Stimulated activated CD4-positive, alpha-beta T cell treated with anti-CD3 and anti-CD28 coated beads, Interleukin-15, amount 100 ng/mL, for 1 hour (primary cell): ENCODE measurements at places on chromosomes 11 and 22.

GRCh38 chr22:36227396-36227795 is 11.9 kb downstream of the APOL2 start:
- DNase-seq = no peak

DNA sequence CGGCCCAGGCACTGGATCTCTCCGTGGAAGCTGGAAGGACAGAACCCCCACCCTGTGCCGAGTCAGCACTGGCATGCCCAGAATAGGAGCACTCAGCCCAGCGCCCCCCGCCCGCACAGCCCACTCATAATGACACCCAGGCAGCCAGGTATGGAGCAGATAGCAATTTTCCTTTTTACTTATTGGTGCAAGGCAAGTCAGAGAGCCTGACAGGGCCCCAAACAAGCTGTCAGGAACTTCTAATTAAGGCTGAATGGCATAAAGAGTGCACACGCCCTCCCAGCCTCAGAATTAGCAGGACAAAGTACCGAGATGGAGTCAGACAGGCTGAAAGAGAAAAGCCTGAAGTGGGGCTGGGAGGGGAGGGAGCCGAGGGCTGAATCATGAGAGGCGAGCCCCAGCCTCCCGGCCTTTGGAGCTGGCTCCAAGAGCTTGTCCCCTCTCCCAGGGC is 76.9 kb downstream of the DSCAML1 start:
- no peak for DNase-seq

DNA sequence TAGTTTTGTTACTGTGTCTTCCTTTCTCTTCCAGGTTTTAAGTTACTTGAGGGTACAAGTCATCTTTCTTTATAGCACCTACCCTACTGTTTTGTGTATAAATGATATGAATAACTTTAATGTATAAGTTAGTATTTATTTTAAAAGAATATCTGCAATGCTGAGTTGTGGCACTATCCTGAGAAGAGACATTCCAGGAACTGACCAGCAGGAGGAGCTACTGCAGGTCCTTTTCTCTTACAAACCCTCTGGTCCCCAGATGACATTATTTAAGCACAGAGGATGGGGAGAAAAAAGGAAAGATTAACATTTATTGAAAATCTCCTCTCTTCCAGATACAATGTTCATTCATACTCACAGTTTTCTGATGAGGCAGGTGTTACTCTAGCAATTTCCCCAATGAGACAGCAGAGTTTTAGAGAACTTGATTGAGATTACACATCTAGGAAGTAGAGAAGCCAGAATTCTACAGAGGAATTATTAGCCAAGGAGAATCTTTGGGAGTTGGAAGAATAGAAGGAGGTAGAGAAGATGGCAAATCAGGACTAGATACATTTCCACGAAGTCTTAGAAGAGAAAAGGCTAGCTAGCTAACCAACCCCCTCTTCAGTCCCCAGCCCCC is 541.2 kb upstream of the API5 start:
- DNase-seq = no peak

DNA sequence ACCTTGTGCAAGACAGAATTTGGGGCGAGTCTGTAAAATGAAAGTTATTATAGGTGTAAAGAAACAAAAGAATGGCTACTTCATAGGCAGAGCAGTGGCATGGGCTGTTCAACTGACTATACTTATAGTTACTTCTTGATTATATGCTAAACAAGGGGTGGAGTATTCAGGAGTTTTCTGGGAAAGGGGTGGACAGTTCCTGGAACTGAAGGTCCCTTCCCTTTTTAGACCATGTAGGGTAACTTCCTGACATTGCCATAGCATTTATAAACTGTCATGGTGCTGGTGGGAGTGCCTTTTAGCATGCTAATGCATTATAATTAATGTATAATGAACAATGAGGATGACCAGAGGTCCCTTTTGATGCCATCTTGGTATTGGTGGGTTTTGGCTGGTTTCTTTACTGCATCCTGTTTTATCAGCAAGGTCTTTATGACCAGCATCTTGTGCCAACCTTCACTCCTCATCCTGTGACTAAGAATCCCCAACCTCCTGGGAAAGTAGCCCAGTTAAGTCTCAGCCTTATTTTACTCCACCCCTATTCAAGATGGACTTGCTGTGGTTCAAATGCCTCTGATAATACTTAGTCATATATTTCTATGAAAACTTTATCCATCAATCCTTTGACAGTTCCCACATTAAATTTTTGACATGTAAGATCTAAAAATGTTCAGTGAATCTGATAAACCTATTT is 118.6 kb downstream of the ARHGAP42 start:
- DNase-seq = no peak

DNA sequence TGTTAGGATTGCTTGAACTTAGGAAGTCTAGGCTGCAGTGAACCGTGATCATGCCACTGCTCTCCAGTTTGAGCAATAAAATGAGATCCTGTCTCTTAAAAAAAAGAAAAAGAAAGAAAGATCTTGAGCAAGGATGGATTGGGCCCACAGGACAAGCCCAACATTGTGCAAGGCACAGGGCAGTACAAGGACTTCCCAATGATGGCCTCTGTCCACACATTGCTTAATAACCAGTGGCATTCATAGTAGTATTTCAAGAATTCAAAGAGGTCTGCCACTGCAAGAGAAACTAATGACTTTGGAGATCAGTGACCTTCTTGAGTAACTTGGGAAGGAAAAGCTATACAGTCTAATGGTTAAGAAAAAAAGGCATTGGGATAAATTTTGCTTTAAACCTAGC is 44.6 kb downstream of the SEZ6L start:
- DNase-seq = no peak

GRCh38 chr11:111632516-111633220 is 30.4 kb downstream of the SIK2 start:
- no peak for DNase-seq

GRCh38 chr11:44424841-44425240 is 114.9 kb upstream of the ALX4 start:
- DNase-seq = no peak

DNA sequence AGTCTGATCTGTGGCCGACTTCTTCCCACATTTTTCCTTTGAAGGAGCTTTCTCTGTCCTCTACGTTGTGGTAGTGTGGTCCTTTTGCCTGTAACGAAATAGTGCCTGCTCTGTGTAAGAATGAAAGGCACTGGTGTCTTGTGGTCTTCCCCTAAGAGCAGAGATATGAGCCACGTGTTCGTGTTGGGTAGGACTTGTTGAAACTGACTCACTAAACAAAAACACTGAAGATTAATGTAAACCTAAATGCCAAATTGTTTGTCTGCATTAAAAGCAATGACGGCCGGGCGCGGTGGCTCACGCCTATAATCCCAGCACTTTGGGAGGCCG is 10.1 kb upstream of the RPS3 start:
- DNase-seq = no peak

- DNase-seq = no peak
These were observed 7.0 kb downstream of the UCP3 start for GRCh38 chr11:74001822-74002286.

DNA sequence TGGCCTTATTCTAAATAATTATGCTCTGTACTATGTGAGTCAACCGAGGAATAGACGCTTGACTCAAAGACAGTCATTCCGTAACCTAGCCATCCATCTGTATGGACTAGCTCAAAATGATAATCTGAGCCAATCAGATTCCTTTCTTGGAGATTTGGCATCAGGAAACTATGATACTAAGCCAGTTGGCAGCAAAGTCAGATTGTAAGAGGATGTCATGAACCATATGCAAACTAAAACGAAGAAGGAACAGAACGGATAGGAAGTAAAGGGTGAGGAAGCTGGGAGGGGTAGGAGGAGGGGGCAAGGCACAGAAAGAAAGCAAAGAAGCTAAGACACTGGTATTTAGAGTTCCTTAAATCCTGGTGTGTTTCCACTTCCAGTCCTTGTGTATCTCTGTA is 10.7 kb upstream of the SESN3 start:
- no peak for DNase-seq

DNA sequence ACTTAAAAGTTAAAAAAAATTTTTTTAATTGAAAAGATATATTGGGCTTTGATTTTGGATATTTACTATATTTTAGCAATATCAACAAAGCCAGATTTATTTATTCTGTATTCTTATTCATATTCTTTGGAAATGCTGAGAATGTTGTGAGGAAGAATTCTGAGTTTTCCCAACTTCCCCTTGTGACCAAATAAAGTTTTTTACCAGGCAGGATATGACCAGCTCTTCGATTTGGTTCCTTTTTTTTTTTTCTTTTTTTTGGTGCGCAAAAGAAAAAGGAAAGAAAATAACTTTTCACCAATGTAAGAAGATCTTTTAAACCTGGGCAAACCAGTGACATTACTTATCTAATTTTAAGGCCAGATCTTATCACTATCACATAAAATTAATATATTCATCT is 12.9 kb downstream of the TCP11L1 start:
- DNase-seq = no peak

DNA sequence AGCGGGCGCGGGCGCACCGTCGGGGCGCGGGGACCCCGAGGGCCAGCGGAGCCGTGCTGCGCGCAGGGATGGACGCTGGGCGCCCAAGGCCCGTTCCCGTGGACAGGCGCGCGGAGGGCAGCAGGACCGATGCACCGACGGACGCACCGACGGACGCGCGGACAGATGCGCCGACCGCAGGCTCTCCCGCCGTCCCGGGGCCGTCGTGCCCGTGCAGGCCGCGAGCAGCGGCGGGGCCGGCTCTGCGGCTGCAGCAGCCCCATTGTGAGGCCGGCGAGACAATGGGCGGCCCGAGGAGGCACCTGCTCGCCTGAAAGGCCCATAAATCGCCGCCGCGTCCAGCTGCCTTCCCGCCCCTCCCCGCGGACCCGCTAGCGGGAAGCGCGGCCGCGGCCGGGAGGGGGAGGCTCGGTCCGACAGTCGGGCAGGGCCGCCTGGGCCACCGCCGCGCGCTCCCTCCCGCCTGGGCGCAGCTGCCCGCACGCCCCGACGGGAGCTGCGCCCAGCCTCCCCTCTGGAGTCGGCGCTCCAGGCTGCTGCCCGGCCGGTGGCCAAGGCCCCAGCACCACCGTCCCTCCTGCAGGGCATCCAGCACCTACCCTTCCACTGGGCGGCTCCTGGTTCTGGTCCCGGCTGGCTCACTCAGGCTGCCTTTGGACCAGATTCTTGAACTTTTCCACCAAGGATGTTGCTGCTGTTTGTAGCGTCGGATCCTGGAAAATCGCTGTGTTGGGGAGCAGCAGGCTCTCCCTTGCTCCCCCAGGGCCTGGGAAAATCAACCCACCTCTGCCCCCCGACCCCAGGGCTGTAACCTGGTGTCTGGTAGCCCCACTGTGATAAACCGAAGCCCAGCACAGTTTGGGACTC is 15.8 kb downstream of the CDKN1C start:
- DNase-seq = no peak

DNA sequence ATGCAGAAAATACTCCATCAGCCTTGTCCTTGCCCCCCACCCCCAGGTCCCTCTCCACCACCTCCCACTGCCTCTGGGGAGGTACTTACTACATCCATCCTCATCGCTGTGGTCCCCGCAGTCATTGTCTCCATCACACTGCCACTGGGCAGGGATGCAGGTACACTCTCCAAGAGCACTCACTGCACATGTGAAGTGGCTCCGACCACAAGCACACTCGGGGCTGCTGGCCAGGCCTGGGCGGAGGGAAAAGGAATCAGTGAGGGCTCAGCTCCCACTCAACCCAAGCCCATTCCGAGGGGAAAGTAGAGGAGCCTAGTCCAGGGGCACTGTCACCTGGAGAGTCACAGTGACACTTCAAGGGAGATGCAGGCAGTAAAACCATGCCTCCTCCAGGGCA is 15.7 kb downstream of the LRP4 start:
- no peak for DNase-seq

DNA sequence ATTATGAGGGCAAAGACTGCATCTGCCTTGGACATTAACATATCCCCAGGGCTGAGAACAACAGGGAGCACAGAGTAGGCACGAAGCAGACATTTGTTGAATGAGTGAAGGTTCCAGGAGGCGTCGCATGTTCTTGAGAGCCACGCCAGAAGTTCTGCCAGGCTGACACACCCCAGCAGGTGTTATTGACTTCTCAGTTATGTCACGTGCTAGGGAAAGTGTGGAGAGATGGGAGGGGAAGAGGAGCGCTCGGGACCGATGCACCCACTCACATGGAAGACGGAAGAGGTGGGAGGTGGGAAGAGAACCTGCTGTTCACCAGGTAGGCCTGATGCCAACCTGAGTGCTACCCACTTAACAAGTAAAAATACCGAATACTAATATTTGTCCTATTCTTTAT is 232.8 kb downstream of the LARGE1 start:
- DNase-seq = no peak

DNA sequence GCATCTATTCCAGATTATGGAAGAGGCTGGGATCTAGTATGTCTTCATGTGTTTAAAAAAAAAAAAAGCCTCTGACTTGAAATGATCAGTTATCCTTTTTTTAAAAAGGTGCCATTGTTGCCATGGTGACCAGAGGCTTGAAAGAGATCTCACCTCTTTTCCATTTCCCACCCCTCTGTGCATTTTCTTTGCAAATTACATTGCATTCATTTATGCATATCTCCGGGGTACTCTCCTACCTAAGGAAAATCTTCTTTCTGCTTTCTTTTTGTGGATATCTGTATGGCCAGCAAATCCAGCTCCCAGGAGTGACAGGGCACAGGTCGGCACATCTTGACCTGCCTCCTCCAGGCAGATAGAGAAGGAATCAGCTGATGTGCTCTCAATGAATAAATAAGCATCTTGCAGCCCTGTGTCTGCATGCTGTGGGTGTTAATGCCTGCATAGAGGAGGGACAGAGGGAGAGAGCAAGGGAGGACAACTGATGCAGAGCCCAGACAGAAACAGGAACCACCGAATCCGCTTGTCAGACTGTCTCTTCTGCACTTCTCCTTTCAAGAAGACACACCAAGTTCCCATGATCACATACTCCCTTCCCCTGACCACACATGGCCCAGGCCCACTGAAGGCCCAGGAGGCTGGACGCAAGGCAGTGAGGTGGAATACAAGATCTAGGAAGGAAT is 50.9 kb downstream of the CWC15 start:
- no peak for DNase-seq

GRCh38 chr11:120746376-120746775 is 234.8 kb downstream of the GRIK4 start:
- DNase-seq = no peak

- no peak for DNase-seq
These were observed 99.0 kb downstream of the BRD1 start for GRCh38 chr22:49728570-49729271.

GRCh38 chr22:45762545-45763235 is 91.1 kb downstream of the ATXN10 start:
- no peak for DNase-seq

- no peak for DNase-seq
These were observed 187.3 kb upstream of the SYT13 start for GRCh38 chr11:45473341-45473895.
